ENCODE measurements at places on chromosomes 12 and 14.

GRCh38 chr12:49916129-49916919 lies 12.6 kb upstream of the FAIM2 start:
- no peak for DNase-seq

DNA sequence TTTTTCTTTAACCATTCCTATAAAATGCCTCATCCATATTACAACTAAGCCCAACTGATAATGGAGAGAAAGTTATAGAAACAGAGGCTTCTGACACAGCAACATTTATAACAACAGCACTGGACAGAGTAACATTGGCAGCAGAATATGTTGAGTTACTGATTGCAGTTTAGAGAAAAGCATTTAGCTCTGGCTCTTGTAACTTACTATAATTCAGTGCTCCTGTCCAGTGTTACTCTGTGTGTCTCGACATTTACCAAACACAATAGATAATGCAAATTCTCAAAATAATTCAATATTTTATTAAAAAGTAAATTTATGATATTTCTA lies 356.1 kb downstream of the CEP128 start:
- DNase-seq = no peak

DNA sequence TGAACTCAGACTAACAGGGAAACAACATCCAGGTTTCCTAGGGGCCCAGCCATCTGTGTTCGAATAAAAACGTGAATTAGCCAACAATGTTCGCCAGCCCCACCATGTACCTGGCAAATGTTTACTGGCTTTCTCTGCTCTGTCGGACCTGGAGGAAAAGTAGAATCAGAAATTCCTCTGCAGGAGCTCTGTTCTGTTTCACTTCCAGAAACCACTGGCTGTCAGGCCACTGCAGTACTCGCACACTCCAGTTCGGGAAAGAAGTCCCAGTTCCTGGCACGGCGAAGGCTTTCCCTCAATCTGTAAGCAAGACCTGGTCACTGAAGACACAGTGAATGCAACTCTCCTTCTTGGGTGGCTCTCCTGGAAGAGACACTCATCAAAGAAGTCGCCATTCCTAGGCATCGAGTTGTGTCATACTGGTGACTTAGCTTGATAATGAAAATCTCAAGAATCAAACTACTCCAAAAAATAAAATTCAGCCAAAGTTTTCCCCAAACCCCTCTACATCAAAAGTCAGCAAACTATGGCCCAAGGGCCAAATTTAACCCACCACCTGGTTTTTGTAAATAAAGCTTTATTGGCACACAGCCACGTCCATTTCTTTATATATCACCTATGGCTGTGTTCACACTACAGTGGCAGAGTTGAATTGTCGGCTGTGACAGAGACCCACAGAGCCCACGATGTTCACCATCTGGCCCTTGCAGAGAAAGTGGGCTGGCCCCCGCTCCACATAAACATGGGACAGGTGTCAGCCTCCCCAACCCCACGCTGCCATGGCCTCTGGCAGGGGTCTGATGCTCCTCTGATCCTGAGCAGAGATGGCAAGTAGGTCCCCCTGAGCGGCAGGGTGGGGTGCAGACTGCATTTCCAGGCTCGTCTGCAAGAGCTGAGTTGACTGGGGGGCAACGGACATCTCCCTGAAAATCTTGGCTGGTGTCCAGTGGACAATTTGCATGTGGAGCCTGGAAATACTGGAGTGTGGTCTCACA lies 189.2 kb upstream of the DIO3 start:
- DNase-seq = no peak

- DNase-seq = no peak
Observed at GRCh38 chr12:21252070-21252469, 82.6 kb downstream of the SLCO1A2 start.

GRCh38 chr12:107593713-107594381 lies 91.8 kb upstream of the PWP1 start:
- no peak for DNase-seq

- DNase-seq = no peak
Observed at GRCh38 chr12:107486140-107486892, 199.3 kb upstream of the PWP1 start.

DNA sequence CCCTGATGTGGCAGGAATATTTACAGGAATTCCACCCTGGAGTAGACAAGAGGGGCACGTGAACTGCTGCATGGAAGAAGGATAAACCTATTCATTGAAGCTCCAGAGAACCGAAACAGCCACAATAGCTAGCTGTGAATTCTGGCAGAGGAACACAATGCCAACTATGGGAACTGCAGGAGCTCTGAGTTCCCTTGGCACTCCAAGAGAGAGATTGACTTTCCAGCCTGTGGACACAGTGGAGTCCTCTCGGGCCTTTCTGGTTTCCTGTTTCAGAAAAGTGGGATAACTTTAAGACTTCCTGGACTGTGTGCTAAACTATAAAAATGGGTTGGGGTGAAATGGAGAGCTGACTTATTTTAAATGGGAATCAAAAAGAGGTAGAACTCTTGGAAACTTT lies 11.9 kb downstream of the CACNA2D4 start:
- DNase-seq = no peak

- no peak for DNase-seq
Observed at GRCh38 chr14:104557086-104557485, 22.5 kb upstream of the C14orf180 start.

- DNase-seq = no peak
Observed at GRCh38 chr12:62292761-62293344, 32.6 kb downstream of the USP15 start.

DNA sequence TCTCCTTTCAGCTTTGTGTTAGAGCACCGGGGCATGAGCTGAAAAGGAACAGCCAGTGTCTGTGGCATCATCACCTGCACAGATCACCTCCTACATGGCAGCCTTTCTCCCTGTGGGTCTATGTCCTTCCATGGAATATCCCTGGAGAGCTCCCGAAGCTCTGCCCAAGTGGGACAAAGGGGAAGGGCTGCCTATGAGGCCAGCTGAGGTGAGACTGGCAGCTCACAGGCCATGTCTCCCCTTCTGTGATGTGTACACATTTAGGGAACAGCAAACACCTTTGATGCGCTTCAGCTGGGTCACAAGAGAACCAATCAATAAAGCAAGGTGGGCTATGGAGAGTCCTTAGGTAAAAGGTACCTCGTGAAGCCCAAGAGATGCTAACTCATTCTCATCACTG lies 4.1 kb downstream of the PROX2 start:
- DNase-seq = no peak

GRCh38 chr12:66496595-66496994 lies 182.3 kb downstream of the GRIP1 start:
- no peak for DNase-seq

DNA sequence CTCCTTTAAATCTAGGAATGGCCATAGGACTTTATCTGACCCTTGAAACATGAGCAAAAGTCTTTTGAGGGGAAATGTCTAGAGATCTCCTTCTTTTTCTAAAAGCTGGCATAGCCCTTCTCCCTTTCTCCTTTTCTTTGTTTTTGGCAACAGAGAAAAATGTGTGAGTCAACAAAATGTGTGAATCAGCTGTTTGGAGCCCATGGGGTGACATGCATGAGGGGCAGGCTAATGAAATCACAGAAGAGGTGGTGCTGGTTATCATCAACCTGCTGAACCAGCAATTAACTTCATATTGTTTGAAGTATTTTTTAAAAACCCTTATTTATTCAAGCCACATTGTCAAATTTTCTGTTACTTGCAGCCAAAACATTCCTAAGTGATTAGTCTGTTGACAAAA lies 132.3 kb downstream of the CCDC59 start:
- no peak for DNase-seq

- no peak for DNase-seq
Observed at GRCh38 chr12:32706335-32707024, 27.4 kb downstream of the DNM1L start.

DNA sequence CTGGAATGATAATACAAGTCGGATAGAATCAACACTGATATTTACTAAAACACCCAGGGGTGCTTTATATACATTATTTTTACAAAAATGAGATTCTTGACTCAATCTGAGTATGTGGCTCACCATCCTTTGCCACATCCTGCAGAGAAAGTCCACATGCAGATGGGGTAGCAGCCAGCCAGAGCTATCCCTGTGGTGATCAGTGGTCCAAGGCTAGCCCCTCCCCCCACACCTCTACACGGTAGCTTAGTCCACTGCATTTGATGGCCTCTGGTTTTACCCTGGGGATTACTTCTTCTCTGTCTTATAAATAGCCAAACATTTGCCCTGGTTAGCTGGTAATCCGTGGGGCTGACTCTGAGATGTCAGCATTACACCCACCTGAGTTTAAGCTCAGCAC lies 28.1 kb upstream of the TTC7B start:
- no peak for DNase-seq

DNA sequence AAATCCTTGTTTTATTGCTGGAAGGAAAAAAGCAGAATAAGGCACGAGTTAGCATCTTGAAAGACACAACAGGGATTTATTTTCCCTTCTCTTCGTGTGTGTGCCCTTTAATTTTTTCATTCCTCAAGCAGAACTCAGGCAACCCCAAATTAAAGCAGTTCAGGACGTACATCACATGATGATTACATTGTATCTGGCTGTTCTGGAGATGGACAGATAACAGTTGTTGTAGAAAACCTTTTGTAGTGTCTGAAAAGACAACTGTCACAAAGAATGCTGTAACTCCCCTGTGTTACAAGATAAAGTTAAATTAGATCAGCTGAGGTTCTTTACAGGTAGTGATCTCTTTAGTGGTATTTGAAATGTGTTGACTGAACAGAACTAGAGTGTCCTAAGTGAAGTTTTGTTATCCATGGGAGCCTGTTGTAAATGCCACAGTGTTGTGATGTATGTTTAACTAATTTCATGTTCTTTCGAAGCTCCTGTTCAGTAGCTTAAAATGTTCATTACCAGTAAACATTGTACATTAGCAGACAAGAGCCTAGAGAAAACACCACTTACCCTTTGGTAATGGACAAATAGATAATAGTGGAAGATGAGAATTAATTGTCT lies 58.5 kb downstream of the TMTC2 start:
- no peak for DNase-seq

DNA sequence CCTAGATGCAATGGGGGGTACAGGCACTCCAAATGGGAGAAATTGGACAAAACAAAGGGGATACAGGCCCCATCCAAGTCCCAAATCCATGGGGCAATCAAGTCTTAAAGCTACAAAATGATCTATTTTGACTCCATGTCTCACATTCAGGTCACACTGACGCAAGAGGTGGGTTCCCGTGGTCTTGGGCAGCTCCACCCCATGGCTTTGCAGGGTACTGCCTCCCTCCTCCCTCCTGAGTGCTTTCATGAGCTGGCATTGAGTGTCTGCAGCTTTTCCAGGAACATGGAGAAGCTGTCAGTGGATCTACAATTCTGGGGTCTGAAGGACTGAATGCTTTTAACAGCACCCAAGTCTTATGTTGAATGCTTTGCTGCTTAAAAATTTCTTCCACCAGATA lies 274.5 kb upstream of the LRIG3 start:
- DNase-seq = no peak

GRCh38 chr14:60323199-60323896 lies 74.3 kb downstream of the PPM1A start:
- no peak for DNase-seq

- DNase-seq = no peak
Observed at GRCh38 chr12:93317227-93317626, 60.5 kb upstream of the NUDT4 start.

- DNase-seq = no peak
Observed at GRCh38 chr12:132520421-132521199, 30.7 kb downstream of the FBRSL1 start.

DNA sequence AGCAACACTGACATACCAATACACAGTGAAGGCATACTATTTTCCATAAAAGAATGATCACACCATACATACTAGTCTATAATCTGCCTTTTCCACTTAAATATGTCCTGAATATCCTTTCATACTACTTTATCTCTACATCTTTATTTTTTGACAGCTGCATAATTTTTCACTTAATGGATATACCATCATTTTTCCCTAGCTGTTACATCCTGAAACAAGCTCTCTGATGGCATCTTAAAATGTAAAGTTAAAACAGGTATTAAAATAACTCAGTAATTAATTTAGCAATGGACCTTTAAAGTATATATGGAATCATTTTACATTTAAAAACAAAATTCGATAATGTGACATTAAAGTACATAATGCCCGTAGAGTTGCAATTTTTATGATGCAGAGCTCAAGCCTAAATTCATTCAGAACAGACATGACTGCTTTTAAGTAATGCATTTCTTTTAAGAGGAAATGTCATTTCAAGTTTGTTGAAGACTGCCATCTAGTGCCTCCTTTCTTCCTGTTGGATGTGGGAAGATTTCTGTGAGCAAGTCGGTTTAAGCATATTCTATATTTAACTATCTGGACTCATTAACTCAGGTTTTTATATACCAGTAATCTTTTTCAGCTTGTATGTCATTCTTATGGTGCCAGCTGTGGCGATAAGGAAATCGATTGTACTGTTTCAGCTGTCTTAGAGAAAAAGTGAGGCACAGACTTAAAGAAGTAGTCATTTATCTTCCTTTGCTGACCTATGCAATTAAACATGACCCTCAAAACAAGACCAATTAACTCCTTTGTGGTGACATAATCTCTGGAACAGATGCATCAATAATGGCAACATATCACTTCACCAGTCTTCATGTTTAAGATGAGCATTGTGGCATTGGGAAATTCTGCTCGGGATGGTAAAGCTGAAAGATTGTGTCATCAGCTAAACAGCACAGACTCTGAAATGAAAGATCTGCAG lies 20.3 kb downstream of the PRICKLE1 start:
- no peak for DNase-seq

All from CD4-positive, alpha-beta T cell treated with Interleukin-15 for 4 hours (primary cell).